ENCODE measurements at places on chromosomes 6 and 20.

DNA sequence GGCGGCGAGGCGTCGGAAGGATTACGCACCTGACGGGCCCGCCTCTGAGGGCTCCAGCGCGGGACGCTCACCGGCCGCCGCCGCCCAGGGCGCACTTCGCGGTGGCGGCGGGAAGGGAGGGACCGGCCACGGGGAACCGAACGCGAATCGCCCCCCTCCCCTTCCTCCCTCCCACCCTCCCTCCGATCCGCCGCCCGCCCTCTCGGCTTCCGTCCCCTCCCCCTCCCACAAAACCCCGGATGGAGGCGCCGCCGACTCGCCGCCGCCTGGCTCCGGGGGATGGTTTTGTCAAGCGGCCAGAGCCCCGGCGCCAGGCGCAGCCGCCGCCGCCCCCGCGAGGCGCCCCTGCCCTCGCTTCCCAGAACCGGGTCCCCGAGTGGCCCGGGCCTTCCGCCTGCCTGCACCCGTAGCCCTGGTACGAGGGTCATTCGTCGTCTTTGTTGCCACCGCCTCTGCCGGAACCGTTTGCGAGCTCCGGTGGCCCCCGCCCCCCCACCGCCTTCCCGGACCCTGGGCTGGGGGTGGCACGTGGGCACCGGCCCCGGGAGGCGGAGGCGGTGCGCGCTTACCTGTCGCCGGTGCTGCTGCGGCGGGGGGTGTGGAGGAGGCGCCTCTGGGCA is 398 bp downstream of the ZBTB2 start:
- peak; percentile 65 for DNase-seq

DNA sequence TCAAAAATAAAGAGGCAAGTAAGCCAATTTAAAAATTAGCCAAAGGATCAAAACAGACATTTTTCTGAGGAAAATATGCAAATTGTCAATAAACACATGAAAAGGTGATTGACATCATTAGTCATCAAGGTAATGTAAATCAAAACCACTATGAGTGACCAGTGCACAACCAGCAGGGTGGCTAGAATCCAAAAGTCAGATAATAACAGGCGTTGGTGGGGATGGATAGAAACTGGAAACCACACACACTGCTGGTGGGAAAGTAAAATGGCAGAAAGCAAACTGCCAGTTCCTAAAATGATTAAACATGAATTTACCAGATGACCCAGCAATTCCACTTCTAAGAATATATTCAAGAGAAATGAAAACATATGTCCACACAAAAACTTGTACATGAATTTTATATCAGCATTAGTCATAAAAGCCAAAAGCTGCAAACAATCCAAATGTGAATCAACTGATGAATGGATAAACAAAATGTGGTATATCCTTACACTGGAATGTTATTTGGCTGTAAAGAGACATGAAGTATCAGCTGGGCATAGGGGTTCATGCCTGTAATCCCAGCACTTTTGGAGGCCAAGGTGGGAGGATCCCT is 74.8 kb upstream of the MBOAT1 start:
- DNase-seq = no peak

- DNase-seq = no peak
Observed at GRCh38 chr6:27400877-27401642, 12.5 kb downstream of the ZNF391 start.

DNA sequence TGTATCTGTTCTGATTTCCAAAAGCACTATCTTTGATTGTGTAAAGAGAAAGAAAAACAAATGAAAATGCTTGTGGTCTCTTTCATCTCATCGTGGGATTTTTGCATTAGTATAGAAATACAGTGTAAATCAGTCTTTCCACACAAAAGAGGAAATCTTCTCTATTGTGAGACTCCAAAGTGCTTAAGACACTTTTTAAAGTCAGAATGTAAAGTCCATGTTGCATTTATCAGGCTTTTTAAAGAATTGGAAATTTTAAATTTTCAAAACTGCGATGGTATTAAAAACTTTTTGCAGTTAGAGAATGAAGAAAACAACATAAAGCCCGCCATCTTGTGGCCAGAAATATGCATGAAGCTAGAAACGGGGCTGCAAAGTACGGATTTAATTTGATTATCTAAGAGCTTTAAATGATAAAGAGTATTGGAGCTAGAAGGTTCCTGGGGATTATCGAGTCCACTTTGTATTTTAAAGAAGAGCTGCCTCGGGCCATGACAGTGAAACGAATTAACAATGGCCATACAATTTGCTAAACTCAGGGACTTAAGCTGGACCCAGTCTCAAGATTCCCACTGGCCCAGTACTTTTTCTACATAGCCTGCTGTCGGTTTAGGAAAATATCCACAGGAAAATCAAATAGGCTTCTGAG is 339.6 kb downstream of the ARHGAP18 start:
- peak; percentile 24 for DNase-seq

DNA sequence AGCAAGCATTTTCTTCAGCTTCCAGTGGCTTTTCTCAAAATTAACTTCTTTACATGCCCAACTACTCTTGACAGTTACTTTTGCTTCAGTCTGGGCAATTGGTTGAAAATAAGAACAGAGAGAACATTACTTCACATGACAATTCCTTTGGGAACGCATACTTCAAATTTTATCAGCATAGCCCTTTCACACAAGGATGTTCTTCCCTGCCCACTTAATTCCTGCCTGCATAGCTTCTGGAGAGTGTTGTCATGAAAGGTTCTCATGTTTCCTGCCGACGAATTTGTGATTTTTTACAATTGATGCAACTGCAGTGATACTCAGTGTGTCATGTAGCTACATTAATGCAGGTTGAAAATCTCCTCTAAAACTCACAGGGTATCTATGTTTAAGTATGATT is 22.0 kb upstream of the SNRNP48 start:
- DNase-seq = no peak

DNA sequence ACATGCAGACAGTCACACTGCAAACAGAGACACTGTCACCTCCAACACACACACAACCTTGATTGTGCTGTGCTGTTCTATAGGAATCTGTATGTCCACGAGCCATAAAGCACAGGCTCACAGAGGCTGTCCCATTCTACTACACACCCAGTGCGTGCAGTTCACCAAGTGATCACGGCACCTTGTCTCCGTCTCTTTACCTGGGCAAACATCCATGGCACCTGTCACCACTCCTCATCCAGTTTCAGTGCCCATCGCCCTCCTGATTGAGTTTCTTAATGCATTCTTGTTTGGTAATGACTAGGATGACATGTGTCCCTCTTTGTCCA is 65.8 kb upstream of the STMND1 start:
- DNase-seq = no peak

- peak; percentile 74 for DNase-seq
Observed at GRCh38 chr20:3168079-3168828, 5.1 kb downstream of the LZTS3 start.

DNA sequence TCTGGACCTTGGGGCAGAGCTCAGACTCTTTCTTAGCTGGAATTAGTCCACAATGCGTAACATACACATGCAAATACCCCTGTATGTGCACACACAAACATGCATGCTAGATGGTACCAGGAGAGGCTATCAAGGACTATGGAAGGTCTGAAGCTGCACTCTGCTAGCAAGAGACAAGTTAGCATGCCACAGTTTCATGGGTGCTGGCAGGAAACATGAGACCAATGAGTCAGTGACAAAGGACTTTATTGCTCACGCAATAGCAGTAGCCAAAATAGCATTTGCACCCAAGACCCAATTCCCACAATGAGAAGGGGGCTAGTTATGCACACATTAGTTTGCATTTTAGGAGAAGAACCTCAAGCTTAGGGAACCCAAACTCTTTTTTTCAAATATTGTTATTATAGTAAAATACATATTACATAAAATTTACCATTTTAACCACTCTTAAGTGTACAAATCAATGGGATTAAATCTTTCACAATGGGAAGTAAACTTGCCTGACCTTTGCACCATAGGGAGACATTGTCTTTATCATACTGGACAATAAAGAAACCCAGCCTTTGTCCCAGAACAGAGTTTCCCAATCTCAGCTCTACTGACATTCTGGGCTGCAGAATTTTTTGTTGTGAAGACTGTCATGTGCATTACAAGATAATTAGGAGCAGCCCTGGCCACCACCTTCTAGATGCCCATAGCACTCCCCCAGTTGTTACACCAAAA is 69.1 kb downstream of the NRSN1 start:
- no peak for DNase-seq

GRCh38 chr6:131460614-131461000 is 112.4 kb upstream of the ARG1 start:
- DNase-seq = no peak

DNA sequence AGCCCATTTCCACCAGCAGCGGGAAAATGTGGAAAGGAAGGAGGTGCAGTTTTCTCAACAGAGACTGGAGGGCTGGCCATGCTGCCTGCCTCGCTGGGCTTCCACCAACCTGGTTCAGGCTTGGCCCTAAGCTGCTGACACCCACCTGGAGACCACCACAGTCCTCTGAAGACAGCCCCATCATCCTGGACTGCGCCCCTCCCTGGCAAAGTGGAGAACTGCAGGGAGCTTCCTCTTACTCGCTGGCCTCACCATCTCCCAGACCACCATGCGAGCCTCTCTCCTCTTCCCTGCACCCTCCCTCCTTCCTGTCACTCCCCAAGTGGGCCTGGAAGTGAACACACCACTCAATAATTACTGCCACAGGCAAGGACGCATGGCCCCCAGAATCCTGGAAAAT is 71.5 kb downstream of the PSMG4 start:
- DNase-seq = peak; percentile 69

- DNase-seq = no peak
Observed at GRCh38 chr6:129307845-129308244, 402.1 kb downstream of the ARHGAP18 start.

DNA sequence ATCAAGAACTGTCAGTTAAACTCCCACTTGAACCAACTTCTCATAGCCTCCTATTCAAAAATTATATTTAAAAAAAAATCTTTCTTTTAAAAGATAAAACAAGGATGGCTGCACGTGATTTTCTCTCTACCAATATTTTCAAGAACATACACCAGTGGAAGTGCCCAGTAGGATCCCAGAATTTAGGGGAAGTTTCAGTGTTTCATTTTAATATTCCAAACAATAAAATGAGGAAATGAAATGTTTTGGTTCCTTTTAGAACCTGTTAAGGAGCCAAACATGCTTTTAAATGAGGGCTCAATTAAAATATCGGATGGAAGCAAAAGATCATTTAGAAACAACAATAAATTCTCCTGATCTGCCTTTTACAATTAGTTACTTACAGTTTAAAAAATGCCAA is 26.4 kb upstream of the PRELID3B start:
- no peak for DNase-seq

DNA sequence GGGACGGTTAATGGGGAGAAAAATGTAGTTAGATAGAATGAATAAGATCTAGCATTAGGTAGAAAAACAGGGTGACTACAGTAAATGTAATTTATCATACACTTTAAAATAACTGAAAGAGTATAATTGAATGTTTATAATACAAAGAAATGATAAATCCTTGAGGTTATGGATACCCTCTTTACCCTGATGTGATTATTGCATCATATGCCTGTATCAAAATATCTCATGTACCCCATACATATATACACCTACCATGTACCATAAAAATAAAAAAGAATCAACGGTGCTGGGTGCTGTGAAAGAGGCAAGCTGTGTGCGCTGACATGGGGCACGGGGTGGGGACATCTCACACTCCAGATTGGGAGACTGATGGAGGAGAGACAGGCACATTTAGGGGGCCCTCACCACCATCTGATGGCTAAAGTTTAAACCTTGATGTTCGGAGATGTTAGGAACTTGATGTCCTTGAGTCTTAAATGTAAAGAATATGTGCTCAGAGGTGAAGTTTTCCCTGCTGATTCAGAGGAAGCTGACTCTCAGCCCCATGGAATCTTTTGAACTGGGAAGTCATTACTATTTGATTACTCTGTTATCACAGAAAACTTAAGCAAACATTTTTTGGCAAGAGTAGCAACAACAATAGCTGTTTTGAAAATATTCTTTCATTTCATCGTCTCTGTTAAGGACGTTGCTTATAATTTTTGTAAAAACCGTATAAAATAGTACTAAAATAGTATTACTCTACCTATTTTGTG is 26.4 kb upstream of the RFPL4B start:
- DNase-seq = no peak

DNA sequence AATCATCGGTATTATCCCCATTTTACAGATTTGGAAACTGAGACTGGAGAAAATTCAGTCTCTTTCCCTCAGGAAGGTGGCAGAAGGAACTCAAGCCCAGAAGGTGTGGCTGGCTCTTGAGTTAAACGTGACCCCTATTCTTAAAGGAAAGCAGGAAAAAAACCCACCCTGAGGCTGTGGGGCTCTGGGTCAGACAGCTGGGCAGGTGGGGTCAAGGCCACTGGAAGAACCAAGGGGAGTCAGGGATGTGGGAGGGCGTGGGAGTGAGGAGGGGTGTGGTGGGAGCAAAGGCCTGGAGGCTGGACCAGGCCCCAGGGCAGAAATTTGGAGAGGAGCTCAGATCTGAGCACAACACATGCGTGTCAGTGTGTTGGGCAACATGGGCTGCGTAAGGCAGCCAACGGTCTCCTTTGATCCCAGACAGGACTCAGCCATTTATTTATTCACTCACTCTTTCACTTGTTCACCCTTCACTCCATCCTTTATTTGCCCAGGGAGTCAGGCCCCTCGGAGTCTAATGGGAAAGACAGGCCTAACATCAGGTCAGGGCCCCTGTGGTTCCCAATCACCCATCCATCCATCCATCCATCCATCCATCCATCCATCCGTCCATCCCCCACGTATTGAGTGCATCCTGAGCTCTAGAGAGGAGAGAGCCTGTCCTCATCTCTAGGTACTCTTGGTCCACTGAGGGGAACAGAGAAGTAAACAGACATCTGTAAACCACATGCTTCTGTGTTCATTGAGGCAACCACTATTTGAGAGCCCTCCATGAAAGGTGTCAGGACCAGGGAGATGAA is 165.0 kb downstream of the VEGFA start:
- no peak for DNase-seq

DNA sequence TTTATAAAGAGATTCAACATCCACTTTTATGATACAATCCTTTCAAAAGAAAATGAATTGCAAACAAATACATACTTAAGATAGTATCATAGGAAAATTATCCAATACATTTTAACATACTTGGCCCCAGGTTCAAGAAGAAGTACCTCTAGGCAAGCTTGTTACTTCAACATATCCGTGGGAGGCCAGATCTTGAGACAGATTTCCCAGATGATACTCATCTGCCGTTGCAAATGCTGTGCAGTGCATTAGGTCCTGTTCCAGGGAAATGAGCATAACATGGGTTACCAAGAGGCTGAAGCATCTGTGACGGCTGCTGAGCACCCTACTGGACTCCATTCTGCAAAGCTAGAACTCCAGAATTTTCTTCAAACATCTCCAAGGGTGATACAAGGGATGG is 15.6 kb downstream of the RMND1 start:
- no peak for DNase-seq

GRCh38 chr6:90088009-90088408 is 193.7 kb downstream of the GJA10 start:
- no peak for DNase-seq

GRCh38 chr6:143290206-143290605 is 160.3 kb downstream of the ADAT2 start:
- DNase-seq = no peak

- no peak for DNase-seq
Observed at GRCh38 chr6:121451250-121451649, 15.8 kb downstream of the GJA1 start.

- DNase-seq = no peak
Observed at GRCh38 chr6:154314084-154314483, 42.5 kb downstream of the IPCEF1 start.

Data from WTC11 (cell line).